Jurkat, Clone E6-1 (cell line): ENCODE measurements at places on chromosomes 11 and 22.
A peak's percentile ranks its signal among the peaks of the same experiment; 100 is the strongest.

DNA sequence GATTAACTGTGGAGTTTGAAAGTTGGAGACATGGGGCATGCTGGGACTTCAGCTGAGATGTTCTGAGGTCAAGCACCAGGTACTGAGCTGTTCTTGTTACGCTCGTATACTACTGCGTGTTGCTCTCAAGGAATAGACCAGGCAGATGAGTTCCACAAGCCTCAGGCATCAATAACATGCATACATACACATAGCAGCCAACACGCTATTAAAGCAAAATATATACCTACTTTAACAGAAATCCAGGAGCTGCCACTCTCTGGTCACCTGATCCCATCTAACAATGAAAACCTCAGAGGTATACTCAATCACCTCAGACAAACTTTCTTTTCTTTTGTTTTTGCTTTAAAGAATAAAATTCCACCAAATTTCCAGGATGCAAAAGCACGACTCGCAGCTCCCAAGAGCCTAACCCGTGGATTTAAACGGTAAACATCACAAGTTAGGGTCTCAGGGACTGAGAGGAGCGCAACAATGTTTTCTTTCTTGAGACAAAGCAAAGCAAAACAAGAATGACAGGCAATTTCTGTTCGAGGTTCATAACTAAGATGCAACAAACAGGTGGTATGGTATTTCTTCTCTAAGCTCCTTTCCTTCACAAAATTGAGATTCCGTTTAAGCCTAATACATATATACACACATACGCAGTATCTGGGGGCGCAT, 16.5 kb downstream of the BLID start:
- no peak for DNase-seq

DNA sequence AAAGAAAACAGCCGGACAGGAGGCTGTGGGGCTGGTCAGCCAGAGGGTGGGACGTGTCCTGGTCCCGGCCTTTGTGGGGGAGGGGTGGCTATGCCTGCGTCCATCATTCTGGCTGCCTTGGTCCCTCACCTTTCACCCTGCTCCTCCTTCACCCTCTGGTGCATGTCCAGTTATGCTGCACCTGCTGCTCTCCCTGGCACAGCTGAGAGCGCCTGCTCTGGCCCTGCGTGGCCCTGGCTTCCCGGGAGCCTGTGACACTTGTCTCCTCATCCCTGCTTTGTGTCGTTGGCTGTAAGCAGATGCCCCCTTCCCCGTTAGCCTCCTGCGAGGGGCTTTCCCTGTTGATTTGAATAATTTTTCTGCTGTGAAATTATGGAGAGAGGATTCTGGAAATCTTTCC, 16.6 kb downstream of the PHRF1 start:
- no peak for DNase-seq

- DNase-seq, result no peak
Measured at GRCh38 chr11:128448200-128448886, 139.0 kb downstream of the ETS1 start.

- DNase-seq, result no peak
Measured at GRCh38 chr22:36143066-36143815, 17.3 kb downstream of the APOL3 start.

DNA sequence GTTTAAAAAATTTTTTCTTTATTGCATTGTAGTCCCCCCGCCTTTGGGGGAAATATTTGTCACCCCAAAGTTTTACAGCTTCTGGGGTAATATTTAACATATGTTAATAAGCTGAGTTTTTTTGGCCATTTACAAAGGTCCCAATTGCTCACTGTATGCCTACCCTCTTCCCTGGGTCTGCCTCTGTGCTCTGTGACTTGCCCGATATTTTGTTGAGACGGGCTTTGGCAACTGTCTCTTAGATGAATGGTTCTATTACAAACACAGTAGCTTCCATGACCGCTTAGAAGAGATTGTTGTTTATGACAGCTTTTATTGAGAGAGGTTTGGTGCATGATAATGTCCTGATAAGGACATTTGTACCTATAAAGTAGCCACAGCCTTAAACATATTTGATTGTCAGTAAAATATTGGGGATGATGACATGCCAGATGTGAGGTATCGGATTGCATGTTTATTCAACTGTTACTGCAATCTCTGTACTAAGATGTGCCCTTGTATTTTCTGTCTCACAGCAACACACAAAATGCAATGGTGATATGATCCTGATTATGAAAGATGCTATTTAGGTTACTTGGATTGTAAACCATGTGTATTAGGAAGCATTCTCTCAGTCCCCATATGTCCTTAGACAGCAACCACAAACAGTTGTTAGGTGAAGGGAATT, 103.1 kb downstream of the TEAD1 start:
- DNase-seq, result no peak

- no peak for DNase-seq
Measured at GRCh38 chr22:25351631-25352293, 132.3 kb downstream of the CRYBB2 start.

DNA sequence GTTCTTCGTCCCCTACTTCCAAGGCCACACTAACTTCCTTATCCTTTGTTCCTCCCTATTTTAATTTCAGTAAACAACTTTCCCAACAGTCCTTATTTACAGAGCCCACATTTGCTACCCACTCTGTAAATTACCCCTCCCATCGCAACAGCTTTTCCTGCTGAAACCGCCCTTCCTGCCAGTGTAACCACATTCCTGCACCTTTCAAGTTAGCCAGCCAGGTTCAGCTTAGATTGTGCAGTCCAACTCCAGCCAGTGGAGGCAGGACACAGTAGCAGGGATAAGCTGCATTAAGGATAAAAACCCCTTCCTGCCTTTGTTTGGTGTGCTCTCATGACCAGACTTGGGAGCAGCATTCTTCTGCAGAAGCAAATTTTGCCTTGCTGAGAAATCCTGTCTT, 768.3 kb upstream of the ARHGAP42 start:
- no peak for DNase-seq

GRCh38 chr11:120065876-120066275, 72.0 kb downstream of the TRIM29 start:
- DNase-seq, result no peak

- no peak for DNase-seq
Measured at GRCh38 chr11:29306527-29306926, 710.3 kb downstream of the KCNA4 start.

GRCh38 chr22:17303441-17303839, 65.8 kb upstream of the CECR2 start:
- no peak for DNase-seq

GRCh38 chr11:117478126-117478860, 150.6 kb downstream of the CEP164 start:
- DNase-seq, result no peak

- no peak for DNase-seq
Measured at GRCh38 chr22:23888615-23889401, 5.4 kb upstream of the MIF start.

DNA sequence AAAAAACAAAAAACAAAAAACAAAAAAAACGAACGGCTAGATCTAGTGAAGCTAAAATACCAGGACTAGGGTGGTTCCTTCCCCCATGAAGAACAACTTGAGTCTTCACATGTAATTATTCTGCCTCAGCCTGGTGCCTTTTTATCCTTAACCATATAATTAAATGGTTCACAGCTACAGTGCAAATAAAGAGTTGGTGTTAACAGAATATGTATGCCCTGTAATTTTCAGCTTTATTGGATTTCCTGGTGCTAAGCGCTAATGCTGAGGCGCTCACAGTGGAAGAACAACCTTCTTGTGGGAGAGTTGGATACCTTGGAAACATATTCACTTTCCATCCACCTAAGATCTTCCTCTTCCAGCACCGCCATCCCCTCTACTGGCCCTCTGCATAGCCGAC, 158.5 kb upstream of the SORL1-AS1 start:
- no peak for DNase-seq

GRCh38 chr22:36291831-36292740, 39.2 kb downstream of the APOL1 start:
- no peak for DNase-seq

DNA sequence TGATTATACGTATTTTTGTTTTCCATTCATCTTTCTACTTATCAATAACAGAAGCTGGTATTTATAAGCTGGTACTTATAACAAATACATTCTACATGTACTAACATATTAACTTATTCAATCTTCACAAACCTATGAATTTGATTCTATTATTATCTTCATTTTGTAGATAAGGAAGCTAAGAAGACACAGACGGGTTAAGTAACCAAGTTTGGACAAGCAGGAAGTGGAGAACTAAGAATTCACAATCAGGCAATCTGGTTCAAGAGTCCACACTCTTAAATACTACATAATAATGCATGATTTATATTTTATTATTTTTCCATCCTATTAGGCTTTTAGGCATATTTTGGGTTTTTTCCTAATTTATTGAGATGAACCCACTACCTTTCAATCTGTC, 25.0 kb downstream of the FCHSD2 start:
- no peak for DNase-seq

DNA sequence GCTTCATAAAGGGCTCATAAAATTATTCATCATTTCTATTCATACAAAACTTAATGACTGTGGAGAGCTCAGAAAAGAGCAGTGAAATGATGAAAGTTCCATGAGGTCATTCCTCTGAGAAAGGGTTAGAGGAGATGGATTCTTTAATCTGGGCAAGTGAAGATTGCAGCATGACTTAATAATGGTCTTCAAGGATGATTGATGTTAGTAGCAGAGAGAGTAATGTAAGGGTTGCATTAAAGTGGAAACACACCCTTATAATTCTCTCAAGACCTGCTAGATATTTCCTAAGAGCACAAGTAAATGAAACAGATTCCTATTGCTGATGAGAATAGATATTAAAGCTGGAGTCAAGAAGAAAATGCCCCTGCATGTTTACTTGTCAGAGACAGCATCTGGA, 711.6 kb upstream of the ANO5 start:
- no peak for DNase-seq

- DNase-seq, result no peak
Measured at GRCh38 chr11:126132319-126132718, 69.7 kb upstream of the CDON start.

- DNase-seq, result no peak
Measured at GRCh38 chr22:29772170-29772641, 5.0 kb downstream of the UQCR10 start.

- no peak for DNase-seq
Measured at GRCh38 chr22:43897751-43898261, 6.0 kb upstream of the PNPLA5 start.

GRCh38 chr11:32309530-32310213, 125.7 kb downstream of the WT1 start:
- no peak for DNase-seq

- no peak for DNase-seq
Measured at GRCh38 chr11:34846467-34846866, 69.7 kb downstream of the APIP start.

GRCh38 chr22:30104501-30105156, 24.4 kb downstream of the HORMAD2 start:
- DNase-seq, result peak; percentile 85

DNA sequence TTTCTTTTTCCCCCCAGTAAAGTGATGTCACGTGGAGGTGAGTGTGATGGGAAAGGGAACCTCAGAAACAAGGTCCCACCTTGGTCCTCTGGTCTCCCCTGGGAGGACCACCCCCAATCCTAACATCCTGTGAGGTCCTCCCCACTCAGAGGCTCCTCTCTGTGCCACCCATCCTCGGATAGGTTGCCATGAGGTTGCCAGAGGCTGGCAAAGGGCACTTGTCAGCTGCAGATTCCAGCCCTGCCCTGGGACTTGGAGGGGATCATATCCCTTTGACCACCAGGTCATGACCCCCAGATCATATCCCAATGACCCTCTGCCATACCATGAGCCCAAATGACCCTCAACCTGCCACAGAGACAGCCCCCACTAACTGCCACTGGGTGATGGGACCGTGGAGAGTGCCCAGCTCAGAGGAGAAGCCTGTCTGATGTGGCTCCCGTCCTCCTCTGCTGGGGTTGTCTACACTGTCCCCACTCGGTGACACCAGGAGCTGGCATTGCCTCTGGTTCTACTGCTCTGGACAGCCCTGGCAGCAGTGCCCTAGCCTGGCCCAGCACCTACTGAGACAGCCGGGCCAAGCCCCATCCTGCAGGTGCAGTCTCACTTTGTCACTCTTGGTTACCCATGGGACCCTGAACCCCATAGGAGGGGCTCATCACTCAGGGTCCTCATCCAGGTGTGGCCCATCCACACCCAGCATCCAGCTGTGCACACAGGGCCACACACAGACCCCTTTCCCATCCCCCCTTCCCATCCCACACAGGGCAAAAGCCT, 90.2 kb upstream of the KCNQ1OT1 start:
- no peak for DNase-seq

DNA sequence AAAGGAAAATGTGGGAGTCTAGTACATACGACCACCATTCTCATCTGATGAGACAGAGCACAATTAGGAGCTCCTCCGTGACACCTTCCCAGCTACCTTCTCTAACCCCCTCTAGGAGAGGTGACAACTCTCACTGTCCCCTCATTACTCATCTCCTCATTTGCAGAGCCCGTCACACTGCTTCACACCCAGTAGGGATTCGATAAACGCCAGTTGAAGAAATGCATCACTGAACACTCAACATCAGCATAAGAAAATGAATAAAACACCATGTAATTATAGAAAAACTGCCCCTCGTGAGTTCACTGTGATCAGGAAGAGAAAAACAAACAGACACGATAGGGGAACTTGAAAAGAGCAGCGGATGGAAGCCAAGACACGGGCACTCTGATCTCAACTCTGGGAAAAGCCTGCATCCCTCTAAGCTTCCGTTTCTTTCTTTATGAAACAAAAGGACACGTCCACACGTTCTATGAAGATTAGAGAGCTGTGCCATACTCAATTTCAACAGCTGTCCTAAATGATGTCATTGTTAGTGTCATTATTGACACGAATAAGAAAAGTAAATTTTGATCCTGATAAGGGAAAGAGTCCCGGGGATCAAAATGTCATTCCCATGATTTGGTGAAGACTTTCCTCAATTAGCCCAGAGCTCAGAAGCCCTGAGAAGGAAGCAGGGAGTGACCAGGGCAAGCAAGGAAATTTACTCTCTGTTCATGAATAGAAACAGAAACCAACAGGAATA, 356.9 kb downstream of the LARGE1 start:
- no peak for DNase-seq

DNA sequence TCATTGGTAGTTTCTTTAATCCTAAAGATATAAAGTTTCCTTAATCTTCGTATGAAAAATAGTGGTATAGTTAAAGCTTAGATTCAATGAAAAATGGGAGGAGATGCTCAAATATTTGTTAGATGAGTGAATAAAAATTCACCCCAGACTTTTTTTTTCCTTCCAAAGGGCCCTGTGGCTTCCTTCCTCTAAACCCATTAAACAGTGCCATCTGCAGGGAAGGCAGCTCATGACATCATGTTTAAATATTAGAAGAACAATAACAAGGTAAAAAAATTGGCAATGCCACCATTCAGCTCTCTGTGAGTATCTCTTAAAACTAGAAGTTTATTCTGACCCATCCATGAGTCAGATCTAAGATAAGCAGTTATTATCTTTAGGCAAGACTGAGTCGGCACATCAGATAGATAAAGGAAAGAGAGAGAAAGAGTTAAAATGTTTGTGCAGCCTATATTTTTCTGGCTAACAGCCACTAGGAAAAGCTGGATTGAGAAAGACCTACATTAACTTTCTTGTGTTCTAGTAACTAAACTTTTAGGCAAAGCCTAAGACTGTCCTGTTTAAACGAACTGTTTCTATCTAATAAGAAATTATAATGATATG, 19.1 kb upstream of the OOSP1 start:
- peak; percentile 46 for DNase-seq

GRCh38 chr22:39360242-39360641, 10.5 kb downstream of the SYNGR1 start:
- no peak for DNase-seq

- DNase-seq, result no peak
Measured at GRCh38 chr11:94795476-94796189, 27.5 kb downstream of the AMOTL1 start.

- DNase-seq, result no peak
Measured at GRCh38 chr22:44658311-44658953, 43.6 kb upstream of the PRR5 start.

GRCh38 chr11:108239076-108239475, 16.2 kb downstream of the ATM start:
- DNase-seq, result peak; percentile 82

GRCh38 chr11:120523196-120523595, 11.6 kb downstream of the GRIK4 start:
- DNase-seq, result no peak
